Activated T-helper 1 cell treated with anti-CD3 and anti-CD28 coated beads, Interleukin-2, amount 50 U/mL, for 16 hours (primary cell): ENCODE measurements at places on chromosomes 11 and 22.

DNA sequence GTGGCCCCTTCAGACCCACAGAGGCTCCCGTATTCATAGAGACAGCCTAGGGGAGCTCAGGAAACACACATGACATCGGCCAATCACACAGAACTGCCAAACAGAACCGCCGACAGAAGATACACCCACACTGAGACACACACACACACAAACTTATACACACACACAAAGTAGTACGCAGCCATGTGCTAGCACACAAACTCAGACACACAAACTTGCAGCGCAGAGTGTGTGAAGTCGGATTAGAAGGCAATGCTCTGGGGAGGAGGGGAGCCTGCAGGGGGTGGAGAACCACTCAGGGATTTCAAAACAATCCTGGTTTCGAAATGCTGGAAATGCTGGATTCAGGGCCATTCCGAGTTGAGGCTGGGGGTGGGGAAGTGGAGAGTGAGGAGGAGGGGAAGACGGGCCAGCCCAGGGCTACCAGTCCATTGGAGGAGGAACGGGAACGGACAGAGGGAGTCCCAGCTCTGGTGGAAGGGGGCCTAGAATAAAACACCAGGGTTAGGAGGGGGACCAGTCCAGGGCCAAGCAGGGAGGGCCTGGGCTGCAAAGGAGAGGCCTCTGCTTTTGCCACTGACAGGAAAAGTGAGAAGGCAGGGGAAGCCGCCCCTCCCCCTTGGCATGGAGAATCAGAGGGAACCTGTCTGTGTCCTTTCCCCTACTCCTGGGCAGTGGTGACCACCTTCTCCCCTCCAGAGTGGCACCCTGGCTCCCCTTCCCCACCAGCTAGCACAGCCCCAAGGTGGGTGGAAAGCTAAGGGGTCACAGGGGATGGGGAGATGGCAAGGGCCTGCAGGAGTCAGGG, 4.4 kb downstream of the BCL9L start:
- DNase-seq, result no peak

DNA sequence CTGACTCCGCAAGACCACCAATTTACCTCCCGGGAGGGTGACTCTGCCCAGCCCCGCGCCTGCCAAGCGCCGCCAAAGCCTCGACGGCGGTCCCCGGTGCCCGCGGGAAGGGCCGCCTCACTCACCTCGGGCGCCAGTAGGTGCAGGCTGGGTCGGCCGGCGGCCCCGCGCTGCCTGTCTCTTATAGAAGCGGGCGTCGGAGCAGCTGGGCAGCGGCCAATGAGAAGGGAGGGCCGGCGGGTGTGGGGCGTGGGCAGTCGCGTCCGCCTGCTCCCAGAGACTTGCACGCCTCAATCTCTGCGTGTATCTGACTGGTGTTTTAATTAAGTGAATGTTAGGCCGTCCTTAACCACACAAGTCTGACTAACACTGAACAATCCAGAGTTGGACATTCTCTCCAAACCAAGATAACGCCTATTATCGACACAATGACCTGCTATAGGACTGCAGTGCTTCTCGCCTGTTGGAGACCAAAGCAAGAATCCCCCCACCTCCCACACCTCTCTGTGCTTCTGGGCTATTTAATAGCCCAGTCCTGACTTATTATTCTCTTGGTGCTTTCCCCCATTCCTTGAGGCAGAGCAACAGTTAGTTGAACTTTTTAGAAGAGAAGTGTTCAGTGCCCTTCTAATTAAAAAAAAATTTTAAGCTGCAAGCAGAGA, at the start of gene TPH1:
TSS of gene TPH1 (minus strand) at position 154 of the 662 bp plus-strand sequence. CDS start 5,507 bp downstream, outside the sequence.
- DNase-seq, result no peak

DNA sequence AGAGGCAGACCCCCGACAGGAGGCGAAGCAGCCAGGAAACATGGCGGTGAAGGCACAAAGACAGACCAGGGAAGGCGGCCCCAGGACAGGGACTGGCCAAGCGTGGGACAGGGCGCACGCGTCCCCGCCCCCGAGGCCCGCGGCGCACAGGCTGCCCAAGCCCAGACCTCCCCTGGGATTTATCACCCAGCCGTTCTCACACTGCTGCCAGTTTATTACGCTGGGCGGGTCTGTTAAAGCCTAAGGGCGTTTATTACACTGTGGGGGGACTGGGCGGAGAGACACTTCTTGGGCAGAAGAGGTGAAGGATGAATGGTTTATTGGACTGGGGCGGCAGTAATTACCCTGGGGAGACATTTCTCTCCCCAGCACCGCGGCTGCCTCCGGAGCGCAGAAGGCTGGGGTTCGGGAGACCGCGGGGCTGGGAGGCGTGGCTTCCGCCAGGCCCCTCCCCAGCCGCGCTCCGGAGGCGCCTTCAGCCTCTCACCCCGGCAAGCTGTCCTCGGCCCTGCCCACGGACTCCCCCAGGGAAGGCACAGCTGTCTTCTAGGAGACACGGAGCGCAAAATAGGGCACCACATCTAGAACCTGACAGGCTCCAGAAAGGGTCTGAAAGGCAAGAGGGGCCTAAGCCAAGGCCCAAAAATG, 47.1 kb downstream of the SLC22A12 start:
- DNase-seq, result no peak

DNA sequence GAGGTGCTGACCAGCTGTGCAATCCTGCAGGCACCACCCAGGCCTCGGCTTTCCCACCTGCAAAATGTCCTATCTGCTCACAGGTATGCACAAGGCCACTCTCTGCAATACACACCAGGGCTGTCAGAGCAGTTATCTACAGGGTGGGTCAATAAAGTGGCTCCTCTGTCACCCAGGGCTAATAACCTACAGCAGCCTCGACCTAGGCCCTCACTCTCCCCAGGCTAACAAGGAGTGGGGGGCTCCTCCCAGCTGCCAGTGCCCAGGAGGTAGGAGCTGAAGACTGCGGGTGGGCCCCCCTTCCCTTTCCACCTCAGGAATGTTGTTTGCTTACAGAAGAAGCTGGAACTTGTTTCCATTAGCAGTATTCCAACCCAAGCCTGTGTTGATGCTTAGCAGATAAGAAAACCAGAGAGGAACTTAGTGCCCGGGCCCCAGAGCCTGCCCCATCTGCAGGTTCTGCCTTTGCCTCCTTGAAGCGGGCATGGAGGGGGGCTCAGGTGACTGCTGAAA, 26.8 kb downstream of the MYH9 start:
- no peak for DNase-seq

DNA sequence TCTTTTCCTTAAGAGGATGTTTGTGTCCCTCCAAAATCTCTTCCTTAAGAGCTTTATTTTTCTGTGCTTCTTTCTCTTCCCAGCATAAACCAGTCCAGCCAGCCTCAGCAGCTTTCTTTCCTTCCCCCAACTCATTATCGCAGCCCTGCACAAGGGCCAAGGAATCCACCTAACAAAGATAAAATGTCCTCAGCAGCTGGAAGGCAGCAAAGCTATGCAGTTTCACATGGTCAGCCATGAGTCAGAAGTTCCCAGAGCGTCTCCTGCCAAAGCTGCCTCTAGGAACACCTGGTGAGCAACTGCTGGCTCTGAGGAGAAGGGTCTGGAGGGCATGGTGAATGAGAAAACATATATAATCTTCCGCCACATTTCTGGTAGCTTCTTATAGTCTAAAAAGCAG, 45.3 kb upstream of the HMGXB4 start:
- no peak for DNase-seq

GRCh38 chr22:26115266-26115665, 54.0 kb upstream of the SEZ6L start:
- DNase-seq, result no peak

- no peak for DNase-seq
Measured at GRCh38 chr11:120302001-120302805, 22.9 kb upstream of the TLCD5 start.

- DNase-seq, result no peak
Measured at GRCh38 chr11:95660038-95660437, 129.5 kb downstream of the FAM76B start.

GRCh38 chr11:69958308-69958707, 119.8 kb upstream of the ANO1 start:
- DNase-seq, result no peak

DNA sequence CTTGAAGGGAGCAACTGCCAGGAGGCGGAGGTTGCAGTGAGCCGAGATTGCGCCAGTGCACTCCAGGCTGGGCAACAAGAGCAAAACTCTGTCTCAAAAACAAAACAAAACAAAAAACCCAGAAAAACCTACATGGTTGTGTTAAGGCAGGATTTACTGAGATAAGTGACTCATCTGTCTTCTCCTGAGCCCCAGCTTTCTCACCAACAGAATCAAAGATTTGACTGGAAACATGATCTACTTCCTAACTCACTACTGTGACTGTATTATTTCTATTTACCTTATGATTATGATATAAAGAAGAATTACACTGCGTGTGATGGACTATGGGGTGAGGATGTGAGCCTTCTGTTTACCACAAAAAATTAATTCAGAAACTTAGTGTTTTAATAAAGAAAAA, 21.8 kb downstream of the FAM118B start:
- DNase-seq, result no peak

GRCh38 chr11:14588681-14589080, 54.9 kb upstream of the PDE3B start:
- no peak for DNase-seq

DNA sequence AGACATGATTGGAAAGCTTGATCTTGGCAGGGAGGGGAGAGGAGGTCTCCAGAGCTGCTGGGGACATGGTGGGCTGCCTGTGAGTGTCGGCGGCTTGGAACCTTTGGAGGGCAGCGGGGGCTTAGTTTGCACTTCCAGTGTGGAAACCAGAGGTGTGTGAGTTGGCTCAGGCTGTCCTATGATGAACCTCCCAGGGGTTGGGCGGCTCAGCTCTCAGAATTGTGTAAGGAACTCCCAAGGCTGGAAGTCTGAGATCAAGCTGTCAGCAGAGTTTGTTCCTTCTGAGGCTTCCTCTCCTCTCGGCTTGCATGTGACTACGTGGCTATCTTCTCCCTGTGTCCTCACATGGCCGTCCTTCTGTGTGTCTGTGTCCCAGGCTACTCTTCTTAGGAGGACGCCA, 87.9 kb upstream of the B3GAT1 start:
- no peak for DNase-seq

DNA sequence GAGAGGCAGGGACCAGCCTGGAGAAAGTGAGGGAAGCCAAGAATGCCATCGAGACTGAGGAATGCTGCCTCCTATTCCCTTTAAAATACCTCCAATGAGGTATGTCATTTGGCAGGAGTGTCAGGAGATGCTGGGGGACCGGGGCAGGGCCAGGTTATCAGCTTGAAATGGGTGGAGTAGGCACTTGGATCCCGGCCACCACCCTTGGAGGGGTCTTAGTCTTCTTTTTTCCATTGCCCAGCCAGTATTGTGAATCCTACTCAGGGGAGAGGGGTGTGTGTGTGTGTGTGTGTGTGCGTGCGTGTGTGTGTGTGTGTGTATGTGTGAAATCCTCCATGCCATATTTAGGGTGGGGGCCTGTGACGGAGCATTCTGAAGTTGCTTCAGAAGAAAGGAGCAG, 116.2 kb downstream of the ZBTB16 start:
- DNase-seq, result no peak

DNA sequence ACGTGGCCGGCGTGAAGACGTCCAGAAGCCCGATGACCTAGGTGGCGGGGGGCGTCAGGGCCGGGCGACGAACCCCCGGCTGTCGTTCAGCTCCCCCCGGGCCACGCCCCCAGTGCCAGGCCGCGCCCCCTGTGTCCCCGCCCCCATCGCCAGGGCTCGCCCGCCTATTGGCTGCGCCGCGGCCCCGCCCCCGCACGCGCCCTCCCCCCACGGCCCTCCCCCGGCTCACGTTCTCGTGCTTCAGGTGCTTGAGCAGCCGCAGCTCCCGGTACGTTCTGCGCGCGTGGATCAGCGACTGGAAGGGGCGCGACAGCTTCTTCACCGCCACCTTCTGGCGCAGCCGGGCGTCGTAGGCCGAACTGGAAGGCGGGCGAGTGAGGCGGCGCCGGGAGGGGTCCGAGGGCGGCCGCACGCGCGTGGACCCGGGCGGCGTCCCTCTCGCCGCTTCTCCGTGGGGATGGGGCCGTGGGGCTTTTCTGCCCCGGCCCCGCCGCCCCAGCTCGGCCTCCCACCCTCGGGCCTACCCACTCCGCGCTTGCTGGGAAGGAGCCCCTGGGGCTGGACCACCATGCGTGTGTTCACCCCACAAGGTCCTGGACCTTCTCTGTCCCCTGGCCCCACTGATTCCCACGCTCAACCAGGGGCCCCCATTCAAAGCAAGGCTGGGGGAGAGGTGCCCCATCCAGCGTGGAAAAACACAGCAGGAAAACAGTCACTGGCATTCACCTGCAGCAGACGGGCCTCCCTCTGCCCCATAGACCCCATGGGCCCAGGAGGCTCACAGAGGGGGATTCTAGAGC, 2.4 kb downstream of the MAPK11 start:
- DNase-seq, result peak; percentile 38

DNA sequence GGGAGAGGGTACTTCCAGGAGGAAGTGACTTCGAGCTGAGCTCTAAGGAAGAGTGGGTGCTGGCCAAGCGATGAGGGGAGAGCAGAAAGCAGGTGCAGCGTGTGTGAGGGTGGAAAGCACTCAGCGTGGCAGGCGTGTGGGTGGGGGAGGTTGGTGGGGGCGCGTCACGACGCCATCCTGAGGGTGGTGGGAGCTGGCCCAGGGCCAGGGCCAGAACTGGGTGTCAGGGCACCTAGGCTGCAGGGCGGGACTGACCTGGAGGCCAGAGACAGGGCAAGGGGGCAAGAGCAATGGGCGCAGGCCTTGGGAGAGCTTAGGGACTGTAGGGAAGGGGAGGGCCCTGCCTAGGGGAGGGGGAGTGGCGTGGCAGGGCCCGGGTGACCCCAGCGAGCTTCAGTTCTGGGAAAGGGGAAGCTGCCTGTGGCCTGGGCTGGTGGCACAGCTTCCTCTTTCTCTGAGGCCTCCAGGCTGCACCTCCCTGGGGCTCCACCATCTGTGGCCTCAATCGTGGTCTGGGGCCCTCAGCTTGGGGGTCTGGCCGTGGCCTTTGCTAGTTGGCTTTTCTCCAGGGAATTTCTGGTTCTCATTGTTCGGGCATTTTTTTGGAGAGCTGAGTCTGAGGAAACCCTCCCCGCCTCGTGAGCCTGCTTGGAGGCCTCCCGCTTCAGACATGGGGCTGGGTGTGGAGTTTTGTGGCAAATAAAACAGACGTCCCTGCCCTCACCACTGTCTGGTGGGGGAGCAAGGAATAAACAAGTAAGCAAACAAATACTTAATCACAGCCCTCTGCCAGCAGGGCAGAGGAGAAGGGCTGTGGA, 8.9 kb downstream of the RELT start:
- no peak for DNase-seq

DNA sequence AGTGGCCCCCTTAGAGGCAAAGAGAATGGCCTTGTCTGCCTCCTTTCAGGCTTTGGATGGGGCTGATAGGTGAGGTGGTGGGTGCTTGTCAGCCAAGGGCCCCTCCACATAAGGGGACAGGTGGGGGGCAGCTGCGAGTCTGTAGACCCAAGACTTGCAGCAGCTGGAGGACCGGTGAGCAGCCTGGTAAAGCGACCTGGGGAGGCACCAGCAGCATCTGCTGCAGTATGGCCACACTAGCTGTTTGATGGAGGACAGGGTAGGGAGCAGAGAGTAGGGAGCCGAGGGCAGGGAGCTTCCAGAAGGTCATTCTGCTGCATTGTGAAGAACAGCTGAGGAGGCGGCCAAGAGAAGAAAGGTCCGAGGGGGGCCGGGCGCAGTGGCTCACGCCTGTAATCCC, 16.8 kb upstream of the MRTFA start:
- no peak for DNase-seq

- no peak for DNase-seq
Measured at GRCh38 chr11:75966537-75967287, 151.7 kb downstream of the UVRAG start.
